ENCODE measurements at places on chromosomes 13 and 19.

DNA sequence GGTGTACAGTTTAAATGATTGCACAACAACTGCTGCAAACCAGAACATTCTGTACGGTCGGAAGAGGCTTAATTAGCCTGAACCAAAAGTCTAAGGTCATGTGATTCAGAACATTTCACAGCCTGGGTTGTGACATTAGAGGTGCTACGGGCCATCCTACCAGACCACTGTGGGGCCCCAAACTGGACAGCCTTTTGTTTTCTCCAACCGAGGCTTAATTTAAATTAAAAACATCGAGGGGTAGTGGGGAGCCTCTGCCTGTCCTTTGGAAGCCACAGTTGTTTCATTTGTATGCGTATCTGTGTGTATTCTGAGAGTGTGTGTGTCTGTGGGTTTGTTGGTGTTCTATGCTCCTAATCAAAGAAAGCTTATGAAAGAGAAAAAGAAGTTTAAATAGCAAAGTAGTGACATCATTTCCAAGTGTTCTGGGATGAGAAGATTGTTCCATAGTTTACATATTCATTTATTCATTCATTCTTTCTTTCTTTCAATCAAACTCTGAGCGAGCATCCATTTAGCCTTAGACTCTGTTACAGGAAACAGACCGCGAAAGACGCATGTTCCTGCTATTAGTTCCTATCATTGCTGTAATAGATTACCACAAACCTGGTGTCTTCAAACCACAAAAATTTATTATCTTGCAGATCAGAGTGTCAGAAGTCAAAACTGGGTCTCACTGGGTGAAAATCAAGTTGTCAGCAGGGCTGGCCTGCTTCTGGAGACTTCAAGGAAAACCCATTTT is 444.8 kb downstream of the FOXO1 start:
- DNase-seq = peak; percentile 47

DNA sequence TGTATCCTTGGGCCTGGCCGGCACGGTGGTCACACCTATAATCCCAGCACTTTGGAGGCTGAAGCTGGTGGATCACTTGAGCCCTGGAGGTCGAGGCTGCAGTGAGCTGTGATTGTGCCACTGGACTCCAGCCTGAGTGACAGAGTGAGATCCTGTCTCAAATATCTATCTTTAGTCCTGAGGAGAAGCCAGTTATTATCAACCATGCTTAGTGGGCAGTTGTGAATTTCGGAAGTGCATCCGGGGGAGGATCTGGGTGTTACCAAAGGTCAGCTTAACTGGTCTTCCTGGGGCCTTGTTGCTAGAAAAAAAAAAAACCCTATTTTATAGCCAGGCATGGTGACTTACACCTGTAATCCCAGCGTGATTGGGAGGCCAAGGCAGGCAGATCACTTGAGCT is 9.6 kb downstream of the DHDH start:
- no peak for DNase-seq

- no peak for DNase-seq
Observed at GRCh38 chr19:13997631-13997962, 8.5 kb downstream of the RFX1 start.

DNA sequence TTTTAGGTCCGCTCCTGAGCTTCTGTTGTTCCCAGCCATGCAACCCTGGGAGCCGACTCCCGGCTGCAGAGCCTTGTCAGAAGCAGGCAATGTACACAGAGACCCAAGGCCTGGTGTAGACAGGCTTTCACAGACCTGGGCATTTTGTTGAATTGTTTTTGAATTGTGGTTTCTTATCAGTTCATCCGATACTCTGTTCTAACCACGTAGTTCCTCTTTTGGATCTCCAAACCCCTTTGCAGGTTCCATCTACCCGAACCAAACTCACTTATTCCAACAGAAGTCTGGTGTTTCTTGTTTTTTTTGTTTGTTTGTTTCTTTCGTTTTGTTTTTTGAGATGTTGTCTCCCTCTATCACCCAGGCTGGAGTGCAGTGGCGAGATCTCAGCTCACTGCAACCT is 6.3 kb upstream of the NLRP2 start:
- no peak for DNase-seq

DNA sequence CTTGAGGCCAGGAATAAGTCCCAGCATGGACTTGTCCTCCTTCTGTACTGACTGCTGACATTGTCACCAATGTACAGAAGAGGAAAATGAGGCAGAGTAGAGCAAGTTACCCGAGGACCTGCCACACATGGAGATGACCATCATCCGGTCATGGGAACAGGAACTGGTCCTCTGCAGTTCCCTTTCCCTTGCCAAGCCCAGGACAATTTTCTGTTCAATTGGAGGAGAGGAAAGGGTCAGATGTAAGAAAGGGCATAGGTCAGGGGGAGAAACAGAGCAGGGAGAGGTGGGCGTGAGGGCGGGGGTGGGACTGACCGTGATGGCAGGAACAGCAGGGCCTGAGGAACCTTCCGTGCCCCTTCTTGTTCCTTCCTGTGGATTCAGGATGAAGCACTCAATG is 18.6 kb downstream of the PHLDB3 start:
- no peak for DNase-seq

DNA sequence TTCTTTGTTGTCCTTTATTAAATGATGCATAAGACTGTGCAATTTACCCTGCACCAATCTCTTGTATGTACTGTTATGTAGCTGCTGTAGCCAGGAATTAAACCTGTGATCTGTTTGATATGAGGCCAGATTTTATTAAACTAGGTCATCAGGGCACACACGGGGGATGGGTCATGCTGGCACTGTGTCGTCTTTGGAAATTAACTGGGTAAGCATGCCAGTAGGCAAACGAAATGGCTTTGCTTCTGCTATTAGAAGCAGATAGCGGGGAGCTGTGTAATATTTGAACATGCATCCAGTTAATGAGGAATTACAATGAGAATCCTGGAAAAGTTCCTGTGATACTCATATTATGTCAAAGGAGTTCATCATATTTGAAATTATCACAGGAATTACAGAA is 23.5 kb downstream of the MTUS2 start:
- no peak for DNase-seq

GRCh38 chr19:33294058-33294798 is 8.1 kb downstream of the CEBPA start:
- no peak for DNase-seq

DNA sequence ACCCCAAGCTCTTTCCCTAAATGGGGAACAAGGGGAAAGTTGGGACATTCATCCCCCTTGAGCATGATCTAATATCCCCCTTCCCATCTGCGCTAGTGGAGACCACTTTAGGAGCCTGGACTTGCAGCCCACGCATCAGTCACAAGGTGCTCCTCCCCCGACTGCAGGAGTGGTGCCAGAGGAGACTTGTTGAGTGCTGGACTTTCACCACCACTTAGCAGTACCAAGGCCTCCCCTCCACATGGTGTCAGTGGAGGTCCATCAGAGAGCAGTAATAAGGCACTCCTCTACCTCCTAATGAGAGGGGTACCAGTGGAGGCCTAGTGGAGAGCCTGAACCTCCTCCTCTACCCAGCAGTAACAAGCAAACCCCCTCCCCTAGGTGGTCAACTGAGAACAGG is 22.5 kb downstream of the CAB39L start:
- DNase-seq = peak; percentile 20

DNA sequence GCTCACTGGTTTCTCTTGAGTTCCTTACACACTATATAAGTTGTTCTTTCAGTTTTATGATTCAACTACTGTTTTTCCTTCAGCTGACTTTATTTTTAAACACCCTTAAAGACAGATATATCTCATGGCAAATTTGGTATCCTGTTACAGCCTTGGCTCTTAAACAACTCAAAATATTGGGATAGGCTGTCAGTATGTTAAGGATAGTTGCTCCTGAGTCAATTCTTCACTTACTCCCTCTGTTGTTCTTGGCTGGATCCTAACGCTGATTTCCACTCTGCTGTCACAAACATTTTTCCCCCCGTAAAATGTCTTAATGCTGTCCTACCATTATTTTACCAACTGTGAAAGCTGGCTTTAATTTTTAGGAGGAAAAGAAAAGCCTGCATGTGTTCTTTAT is 1.2 kb downstream of the KCNRG start:
- no peak for DNase-seq
